ENCODE measurements at places on chromosomes 12 and 14. TPM values are rescaled to one million over a fixed set of nuclear protein-coding genes. Genes with fewer than 3 reads are reported as not detected.

Gene TNFRSF1A
- 86.3 TPM for polyA plus RNA-seq

Gene ADGRD1
- 9.3 TPM for polyA plus RNA-seq

Gene SERPINA5
- not detected for polyA plus RNA-seq

Gene NRXN3
- polyA plus RNA-seq = 0.40 TPM

Gene IKZF4
- polyA plus RNA-seq = 11.9 TPM

Gene TMEM63C
- polyA plus RNA-seq = 1.0 TPM

Gene KRT7
- polyA plus RNA-seq = 1.9 TPM

Gene CCDC196
- polyA plus RNA-seq = 0.28 TPM

Gene DUSP16
- 33.2 TPM for polyA plus RNA-seq

Gene TM7SF3
- polyA plus RNA-seq = 27.3 TPM

Gene PTGDR
- 0.37 TPM for polyA plus RNA-seq

Gene PELI2
- polyA plus RNA-seq = 3.4 TPM

Gene GPHB5
- not detected for polyA plus RNA-seq

Gene TAS2R7
- not detected for polyA plus RNA-seq

Gene AHNAK2
- 31.8 TPM for polyA plus RNA-seq

Gene LYSET
- polyA plus RNA-seq = 16.0 TPM

Gene CLEC14A
- polyA plus RNA-seq = 24.4 TPM

Gene IRAK3
- polyA plus RNA-seq = 5.9 TPM

Gene P3H3
- polyA plus RNA-seq = 29.7 TPM

Gene MANSC4
- not detected for polyA plus RNA-seq

Measured in hindlimb muscle (tissue), 1 donor.